ENCODE measurements at places on chromosomes 16 and 17.

- no peak for DNase-seq
Measured at GRCh38 chr16:2586901-2587480, 49.2 kb downstream of the PDPK1 start.

DNA sequence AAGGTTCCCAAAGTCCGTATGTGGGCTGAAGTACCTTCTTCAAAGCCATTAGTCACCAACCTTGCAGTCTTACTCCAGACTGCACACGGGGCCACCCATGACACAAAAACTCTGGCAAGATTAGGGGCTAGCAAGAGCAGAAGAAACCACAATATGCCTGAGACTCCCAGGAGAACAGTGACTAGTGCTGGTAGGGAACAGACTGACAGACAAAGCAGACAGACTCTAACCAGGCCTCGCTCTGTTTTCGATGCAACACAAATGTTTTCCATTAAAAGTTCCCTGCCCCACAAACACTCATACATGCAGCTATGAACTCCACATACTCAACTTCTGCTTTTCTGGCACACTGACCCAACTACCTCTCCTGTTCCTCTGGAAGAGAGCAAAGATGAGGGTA is 102.2 kb downstream of the HIC1 start:
- DNase-seq = no peak

- DNase-seq = no peak
Measured at GRCh38 chr17:45801421-45801820, 17.3 kb downstream of the CRHR1 start.

DNA sequence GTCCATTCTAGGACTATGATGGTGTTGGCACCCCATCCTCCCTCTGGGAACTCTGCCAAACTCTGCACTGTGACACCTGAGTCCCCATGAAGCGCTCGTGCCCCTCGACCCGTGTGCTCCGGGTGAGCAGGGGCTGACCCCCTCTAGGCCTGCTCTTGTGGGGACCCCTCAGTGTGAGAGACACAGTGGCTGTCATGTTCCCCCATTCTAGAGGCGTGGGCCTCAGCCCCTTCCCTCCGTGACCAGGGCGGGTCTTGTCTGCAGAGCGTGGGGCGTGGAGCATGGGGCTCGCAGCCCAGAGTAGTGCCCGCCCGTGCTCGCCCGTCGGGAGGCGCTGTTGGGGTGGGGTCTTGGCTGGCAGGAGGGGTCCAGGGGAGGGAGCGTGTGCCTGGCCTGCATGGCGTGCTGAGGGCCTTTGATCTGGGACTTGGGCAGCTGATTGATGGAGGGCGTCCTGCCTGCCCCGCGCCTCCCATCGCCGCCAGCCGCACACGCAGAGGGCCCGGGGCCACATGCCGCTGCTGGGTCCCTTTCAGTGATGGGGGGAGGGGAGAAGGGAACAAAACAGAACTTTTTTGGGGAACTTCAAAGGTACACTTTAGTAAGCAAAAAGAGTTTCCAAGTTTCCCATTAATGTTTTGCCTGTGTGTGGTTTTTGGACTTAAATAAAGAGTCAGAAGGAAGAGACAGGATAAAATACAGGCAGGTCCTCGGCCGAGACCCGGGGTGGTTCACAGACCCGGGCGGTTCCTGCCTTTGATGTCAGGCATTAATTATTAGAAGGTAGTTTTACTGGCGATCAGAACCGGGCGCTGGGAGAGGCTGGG is 22.5 kb downstream of the CENPX start:
- DNase-seq = no peak

DNA sequence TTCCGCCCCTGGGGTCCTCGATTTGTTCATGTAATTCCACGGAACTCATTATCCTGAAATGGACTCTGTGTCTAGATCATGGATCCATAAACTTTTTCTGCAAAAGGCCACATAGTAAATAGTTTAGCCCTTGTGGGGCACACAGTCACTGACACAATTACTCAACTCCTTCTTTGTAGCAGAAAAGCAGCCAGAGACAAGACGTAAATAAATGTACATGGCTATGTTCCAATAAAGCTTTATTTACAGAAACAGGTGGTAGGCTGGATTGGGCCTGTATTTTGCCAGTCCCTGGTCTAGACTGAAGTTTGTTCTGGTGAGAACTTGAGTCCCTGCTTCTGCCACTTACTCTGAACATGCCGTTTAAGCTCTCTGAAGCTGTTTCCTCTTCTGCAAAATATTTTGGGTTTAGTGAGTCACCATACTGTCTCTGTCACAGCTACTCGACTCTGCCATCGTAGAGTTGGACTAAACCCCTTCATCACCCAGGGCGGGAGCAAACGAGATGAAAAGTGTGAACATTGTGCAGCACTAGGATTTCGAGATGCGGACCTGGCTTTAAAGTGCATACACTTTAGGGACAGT is 61.9 kb upstream of the FOXF1 start:
- no peak for DNase-seq
